ENCODE measurements at places on chromosomes 4 and X. TPM values are rescaled to one million over a fixed set of nuclear protein-coding genes. Genes with fewer than 3 reads are reported as not detected.

Gene CDKL2
- 0.19 TPM for total RNA-seq

GRCh38 chr4:7237873-7238272 is 45.5 kb downstream of the SORCS2 start:
- no peak for DNase-seq

DNA sequence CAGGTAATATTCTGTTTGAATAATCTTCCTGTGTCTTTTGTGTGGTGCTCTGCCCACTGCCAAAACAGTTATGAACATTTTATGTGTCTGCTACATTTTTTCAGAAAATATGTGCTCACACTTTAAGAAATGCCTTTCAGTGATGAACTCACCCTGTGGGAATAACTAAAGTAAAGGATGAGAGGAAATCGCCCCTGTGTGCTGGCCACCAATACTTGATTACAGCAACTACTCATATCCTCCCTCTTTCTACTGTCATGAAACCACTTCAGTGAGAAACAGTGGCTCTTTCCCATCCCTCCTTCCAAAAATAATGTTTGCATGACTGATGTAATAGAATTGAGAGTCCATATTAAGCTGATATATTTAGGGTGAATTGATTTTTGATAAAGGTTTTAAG is 900.9 kb downstream of the RAB28 start:
- no peak for DNase-seq

GRCh38 chr4:34258176-34258575 is 1986.1 kb downstream of the ARAP2 start:
- DNase-seq, result no peak

- DNase-seq, result no peak
Observed at GRCh38 chrX:12439416-12439815, 301.1 kb downstream of the FRMPD4 start.

- DNase-seq, result no peak
Observed at GRCh38 chrX:129530410-129530809, 7.1 kb upstream of the SMARCA1 start.
